ENCODE measurements at places on chromosomes 16 and 17. TPM values are rescaled to one million over a fixed set of nuclear protein-coding genes. Genes with fewer than 3 reads are reported as not detected.

MSLN gene
- not detected for total RNA-seq

HBA2 gene
- 1,595 TPM for total RNA-seq

DNA sequence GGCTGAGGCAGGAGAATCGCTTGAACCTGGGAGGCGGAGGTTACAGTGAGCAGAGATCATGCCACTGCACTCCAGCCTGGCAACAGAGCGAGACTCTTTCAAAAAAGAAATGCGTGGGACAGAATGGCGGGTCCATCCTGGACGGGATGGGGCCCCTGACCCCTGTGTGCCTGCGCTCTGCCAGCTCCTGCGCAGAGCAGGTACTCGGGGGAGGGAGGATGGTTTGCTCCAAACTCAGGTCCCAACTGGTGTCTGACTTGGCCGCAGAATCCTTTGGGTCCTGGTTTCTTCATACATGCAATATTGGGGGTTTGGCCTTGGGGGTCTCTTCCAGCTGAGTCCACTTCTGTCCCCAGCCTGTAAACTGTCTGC is 10.4 kb downstream of the CHMP6 start:
- DNase-seq = no peak

DNA sequence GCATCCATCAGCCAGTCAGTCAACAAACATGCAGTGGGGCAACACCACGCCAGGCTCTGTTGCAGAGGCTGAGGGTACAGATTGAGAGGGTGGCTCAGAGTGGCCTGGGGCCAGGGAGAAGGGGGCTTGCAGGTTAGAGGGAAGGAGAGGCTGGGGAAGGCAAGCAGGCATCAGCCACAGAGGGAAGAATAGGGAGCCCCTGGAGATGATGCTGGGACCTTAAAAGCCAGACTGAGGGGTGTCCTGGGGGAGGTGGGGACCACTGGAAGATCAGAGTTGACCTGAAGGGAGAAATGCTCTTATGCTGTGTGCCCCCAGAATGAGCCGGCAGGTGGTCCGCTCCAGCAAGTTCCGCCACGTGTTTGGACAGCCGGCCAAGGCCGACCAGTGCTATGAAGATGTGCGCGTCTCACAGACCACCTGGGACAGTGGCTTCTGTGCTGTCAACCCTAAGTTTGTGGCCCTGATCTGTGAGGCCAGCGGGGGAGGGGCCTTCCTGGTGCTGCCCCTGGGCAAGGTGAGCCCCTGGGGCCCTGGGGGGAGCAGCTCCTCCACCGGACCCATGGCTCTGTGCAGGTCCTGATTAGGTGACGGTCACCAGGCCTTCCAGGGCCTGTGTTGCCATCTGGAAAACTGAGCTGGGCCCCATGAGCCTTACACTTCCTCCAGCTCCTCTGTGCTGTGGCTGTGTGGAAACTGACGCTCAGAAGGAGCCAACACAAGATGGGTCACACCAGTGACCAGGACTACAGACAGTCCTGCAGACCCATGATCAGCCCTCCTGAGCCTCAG is 1.7 kb downstream of the CORO1A start:
- peak; percentile 12 for DNase-seq

- no peak for DNase-seq
Measured at GRCh38 chr16:50354629-50355456, 13.9 kb downstream of the BRD7 start.

SOST gene
- total RNA-seq = not detected

GRCh38 chr16:8861563-8862308 is 7.1 kb downstream of the CARHSP1 start:
- DNase-seq = no peak

TNFSF12 gene
- total RNA-seq = 1.00 TPM
